ENCODE measurements at places on chromosomes 1 and 21.

GRCh38 chr1:100261686-100262085, 4.3 kb upstream of the RTCA start:
- no peak for DNase-seq

GRCh38 chr1:241610056-241610815, 29.9 kb downstream of the CHML start:
- DNase-seq, result no peak

DNA sequence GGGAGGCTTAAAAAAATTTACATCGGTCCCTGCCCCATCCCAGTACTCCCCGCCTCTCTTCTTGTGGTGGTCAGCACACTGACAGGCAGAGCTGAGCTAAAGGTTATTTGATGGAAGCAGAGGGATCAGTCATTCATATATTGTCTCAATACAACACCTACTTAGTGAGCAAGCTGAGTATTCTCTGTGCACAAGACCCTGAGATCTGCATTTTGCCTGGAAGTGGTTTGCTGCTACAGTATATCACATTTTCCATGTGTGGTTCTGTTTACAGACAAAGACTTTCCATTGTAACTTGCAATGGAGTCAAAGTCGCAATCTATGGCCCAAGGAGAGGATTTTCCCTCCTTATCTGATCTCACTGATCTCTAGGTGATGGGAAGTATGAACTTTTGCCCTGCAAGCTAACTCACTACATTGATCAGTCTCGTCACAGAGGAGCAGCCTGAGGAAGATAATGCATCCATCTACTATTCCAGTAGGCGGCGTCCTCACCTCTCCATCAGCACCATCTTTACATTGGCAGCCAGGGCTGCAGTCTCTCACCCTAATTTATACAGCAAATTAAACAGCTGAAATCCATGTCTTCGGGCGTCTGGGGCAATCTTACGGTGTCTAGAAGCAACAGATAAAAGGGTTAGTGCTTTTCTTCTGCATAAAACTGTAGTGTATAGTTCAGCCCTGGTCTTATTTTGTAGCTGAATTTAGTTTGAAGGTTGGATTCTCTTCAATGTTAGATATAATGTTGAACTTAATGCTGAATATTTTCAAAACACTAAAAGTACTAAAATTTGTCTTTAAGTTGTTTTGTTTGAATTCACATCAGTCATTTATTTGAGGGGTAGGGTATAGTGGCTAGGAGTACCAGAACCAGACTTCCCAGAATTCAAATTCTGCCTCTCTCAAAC, 3.2 kb upstream of the TRAF5 start:
- no peak for DNase-seq

- DNase-seq, result no peak
Measured at GRCh38 chr1:42922687-42923366, 35.8 kb downstream of the SLC2A1 start.

DNA sequence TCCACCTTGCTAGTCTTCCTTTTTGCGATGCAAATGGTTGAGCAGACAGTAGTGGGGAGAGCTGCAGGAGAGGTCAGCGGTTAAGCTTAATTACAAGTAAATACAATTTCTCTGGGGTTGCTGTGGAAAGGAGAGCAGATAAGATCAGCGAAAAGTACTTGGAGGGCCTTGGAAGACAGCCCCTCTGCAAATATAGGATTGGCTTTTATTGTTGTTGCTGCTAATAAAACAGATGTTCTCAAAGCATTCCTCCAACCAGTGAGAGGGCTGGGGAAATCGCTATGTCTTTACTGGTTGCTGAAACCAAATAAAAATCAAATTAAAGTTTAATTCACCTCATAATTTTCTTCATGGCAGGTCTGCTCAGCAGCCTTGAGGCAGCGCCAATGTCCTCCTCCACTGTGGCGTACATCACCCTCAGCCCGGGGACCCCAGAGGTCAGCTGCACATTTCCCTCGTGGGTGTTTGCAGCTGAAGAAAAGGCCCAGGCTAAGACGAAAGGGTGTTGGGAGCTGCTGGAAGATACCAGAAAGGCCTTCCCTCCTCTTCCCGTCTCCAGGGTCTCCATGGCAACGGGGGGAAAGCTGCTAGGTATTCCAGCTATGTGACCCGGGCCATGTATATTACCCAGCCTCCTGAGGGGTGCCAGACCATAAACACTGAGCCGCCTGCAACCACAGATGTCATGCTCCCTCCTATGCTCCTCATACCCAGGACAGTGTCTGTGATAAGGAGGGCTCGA, 54.6 kb upstream of the POU2F1 start:
- DNase-seq, result no peak

DNA sequence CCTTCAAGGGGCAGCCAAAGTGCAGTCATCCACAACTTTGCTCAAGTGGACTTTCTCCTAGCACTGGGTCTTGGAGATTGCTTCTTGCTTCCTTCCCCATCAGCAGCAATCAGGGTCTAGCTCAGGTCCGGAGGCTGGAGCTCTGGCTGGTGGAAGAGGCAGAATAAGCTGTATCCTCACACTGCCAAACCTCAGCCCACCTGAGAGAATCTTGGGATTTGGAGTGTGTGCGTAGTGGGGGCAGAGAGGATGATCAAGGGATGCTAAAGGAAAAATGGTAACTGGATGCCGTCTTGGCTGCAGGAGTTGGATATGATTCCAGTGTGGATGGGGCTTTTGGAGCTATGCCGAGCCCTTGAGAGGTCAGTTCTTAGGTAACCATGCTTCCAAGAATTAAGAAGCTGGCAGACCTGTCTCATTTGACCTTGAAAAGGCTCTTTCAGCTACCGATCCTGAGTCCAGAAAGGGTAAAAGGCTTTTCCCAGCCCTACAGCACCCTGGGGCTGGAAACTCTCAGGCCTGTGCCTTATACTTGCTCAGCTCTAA, 4.5 kb upstream of the NFASC start:
- DNase-seq, result no peak

DNA sequence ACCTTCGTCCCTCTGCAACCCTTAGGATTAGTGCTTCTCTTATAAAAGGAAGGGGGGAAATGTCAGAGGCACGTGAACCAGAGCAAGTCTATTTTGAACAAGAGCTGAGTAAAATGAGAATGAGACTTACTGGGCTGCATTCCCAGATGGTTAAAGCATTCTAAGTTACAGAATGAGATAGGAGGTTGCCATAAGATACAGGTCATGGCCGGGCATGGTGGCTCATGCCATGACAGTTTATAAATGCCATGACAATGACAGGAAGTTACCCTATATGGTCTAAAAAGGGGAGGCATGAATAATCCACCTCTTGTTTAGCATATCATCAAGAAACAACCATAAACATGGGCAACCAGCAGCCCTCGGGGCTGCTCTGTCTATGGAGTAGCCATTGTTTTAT, 2.5 kb upstream of the AQP10 start:
- DNase-seq, result no peak

DNA sequence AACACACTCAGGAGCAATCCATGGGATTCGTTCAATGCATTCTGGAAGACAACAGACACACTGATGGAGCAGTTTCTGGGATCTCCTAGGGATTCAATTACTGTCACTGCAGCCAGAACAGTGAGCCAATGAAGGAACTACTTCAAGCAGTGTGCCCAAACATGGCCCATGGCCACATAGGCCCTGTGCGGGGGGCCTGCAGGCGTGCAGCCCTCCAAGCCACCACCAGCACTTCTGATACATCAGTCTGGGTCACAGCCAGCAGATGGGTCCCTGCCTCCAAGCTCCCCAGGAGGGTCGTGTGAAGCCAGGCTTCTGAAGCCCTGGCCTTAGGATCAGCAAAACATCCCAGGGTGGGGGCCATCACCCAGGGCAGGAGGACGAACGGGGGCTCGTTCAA, 99.3 kb downstream of the RAVER2 start:
- no peak for DNase-seq

GRCh38 chr21:26136671-26137070, 33.9 kb downstream of the APP start:
- DNase-seq, result no peak

GRCh38 chr1:66316464-66317247, 217.3 kb upstream of the SGIP1 start:
- no peak for DNase-seq

DNA sequence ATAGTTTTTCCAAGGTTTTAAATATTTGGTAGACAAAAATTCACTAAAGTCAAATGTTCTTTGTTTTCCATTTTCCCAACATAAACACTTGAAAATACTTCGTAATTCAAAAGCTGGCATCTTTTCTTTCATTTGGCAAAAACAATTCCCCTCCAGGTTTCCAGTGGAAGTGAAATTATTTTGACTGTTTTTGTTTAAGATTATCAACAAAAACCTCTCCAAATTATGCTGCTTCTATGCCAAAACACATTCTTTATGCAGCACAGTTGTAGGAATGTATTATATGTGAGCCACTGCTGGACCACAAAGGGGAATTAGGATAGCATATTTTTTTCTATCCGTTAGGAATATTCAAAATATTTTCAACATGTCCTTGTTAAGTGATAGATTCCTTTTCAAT, 44.1 kb downstream of the SLC5A9 start:
- no peak for DNase-seq

- peak; percentile 12 for DNase-seq
Measured at GRCh38 chr1:23980728-23981070, 572 bp upstream of the SRSF10 start.

DNA sequence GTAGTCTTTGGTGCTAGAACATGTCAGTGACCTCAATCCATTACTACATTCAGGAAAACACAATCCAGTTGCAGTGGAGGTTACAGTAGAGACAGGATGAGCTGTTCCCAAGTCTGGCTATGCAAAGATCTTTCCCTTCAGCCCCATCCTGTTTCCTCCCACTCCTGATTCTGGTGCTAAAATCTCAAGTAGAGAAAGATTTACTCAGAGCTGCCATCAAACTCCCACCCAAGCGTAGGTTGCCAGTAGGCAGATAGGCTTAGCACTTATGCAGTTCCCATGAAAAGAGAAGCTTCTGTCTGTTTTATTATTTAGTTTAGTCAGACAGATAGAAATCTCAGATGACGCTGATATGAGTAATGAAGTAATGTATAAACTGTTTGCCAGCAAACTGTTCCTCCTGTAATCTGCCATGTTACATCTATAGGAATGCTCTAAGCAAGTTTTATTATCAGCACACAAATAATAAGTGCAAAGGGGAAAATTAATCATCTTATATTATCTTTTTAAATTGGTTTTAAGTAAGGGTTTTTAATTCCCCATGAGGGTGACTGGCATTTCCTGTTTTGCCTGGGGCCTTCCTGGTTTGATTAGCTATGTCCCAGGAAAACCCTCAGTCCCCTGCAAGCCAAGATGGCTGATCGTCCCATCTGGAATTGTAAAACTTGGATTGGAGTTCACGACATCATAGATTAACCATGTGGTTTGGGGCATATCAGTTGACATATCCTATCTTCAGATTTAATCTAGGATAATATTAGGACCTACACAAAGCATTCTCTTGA, 188.3 kb upstream of the PALMD start:
- DNase-seq, result no peak

DNA sequence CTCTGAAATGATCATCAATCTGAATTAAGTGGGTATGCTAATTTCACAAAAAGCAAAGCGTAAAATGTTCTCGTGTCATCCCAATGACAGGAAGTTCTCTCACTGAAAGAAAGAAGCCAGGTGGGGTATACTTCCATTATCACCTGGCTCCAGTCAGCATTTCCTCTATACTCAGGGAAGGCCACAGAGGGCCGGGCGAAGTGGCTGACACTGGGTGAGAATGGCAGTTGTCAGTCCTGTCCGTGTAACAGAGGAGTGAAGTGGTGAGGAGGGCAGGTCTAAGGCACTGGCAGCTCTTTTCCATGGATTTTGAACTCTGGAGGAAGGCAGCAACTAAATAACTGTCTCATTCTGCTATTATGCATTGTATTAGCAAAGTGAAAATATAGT, 60.4 kb downstream of the CAPN2 start:
- DNase-seq, result no peak

- no peak for DNase-seq
Measured at GRCh38 chr1:24908591-24909259, 21.4 kb downstream of the RUNX3 start.

DNA sequence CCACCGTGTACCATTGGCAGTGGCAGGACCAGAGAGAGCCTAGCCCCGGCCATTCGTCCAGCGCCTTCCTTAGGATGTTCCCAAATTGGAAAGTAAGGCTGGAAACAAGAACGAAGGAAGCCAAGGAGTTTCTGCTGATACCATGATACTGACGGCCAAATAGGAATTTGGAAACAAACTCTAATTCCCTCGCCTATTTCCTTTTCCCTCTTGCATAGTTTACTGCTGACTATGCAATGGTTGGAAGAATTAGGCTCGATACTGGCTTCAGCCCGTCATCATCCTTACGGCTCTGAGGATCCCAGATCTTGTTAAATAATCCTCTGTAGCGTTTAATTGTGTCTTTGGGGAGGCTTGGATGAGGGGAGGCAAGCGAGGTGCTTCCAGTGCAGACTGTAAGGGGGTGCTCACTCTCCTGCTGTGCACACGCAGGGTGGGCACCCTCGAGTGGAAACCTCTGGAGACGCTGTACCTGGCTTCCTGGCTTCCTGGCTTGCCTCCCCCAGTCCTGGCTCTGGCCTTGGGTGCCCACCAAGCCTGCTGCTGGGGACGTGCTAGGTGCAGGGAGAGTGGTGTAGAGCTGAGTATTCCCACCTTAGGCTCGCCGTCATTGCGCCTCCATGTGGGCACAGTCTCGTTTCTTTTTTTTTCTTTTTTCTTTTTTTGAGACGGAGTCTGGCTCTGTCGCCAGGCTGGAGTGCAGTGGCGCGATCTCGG, 27.4 kb upstream of the CAMTA1 start:
- DNase-seq, result no peak

- no peak for DNase-seq
Measured at GRCh38 chr1:83905315-83905907, 93.5 kb downstream of the TTLL7 start.

DNA sequence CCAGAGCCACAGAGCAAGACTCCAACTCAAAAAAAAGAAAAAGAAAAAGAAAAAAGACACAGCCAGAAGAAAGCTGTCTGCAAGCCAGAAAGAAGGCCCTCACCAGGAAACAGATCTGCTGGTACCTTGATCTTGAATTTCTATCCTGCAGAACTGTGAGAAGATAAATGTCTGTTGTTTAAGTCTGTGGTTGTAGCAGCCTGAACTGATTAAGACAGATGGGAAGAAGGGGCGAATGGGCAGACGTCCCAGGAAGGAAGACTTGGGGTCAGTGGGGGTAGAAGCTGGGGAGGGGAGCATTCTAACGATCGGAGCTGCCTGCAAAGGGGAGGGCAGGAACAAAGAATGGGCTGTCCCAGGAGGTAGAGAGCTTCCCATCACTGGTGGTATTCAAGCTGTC, 6.3 kb downstream of the SLC2A7 start:
- DNase-seq, result no peak

GRCh38 chr1:226633541-226634165, 85.1 kb downstream of the STUM start:
- no peak for DNase-seq

- no peak for DNase-seq
Measured at GRCh38 chr1:239388578-239388977, 2.2 kb downstream of the CHRM3 start.

DNA sequence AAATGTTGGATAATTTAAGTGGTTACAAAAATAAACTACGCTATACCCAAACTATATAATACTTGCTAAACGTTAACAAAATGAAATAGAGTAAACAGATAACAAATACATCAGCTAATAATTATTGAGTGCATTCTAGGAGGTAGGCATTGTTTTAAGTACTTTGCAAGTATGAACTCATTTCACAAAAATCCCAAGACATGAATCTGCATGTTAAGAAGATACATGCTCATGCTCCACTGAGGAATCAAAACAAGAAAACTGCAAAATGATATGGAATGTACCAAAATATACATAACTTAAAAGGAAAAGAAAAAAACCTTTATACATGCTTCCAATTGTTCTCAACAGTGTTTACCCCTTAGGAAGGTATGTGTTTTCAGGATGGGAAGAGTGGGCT, 2.5 kb downstream of the FRRS1 start:
- DNase-seq, result no peak

Measured in activated CD8-positive, alpha-beta memory T cell treated with anti-CD3 and anti-CD28 coated beads for 48 hours (primary cell).